ENCODE measurements at places on chromosomes 12 and 14.
A peak's percentile ranks its signal among the peaks of the same experiment; 100 is the strongest.

DNA sequence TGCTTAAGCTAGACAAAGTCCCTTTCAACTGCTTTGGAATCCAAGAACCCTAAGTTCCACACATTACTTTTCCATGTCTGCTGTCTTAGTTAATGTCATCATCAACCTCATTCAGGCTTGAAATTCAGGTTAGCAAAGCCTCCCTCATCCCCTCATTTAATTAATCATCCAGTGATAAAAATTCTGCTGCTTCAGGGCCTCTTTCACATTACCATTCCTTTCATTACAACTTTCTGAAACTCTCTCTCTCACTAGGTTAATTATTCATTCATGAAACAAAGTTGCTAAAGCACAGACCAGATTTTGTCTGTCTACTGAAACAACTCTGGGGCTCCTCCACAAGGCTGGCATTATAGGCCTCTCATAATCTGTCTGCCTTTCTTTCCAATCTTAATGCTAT is 9.4 kb upstream of the VTI1B start:
- DNase-seq = no peak

DNA sequence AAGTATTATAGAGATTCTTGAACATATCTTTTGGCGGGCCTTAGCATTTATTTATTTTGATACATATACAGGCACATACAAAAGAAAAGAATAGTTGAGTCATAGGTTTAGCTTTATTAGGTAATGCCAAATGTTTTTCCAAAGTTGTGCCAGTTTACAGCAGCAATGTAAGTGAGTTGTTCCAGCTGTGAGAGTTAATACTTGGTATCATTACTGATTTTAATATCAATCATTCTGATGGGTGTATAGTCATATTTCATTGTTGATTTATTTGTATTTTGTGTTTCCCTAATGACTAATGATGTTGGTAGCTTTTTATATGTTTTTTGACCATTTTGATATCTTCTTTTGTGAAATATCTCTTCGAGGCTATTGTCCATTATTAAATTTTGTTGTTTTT is 122.4 kb downstream of the MIPOL1 start:
- DNase-seq = no peak

- no peak for DNase-seq
These were observed 40.0 kb downstream of the FRS2 start for GRCh38 chr12:69509904-69510827.

- DNase-seq = no peak
These were observed 39.1 kb downstream of the APAF1 start for GRCh38 chr12:98684199-98684598.

- DNase-seq = no peak
These were observed 62.8 kb upstream of the DIO3 start for GRCh38 chr14:101498526-101498860.

DNA sequence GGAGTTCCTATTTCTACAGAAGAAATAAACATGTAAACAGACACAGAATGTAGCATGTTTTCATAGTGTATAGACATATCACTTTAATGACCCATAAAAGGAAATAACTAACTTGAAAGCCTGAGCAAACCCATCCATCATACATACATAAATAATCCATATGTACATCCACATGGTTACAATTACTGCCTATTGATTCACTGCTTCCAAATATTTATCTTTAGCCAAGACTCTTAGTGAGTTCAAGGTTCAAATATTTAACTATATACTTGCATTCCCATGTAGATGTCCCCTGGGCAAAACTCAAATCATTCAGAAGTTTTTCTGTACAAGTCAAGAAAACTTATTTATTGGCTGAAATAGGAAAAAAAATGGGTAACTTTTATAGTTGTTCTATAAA is 95.4 kb downstream of the CCER1 start:
- no peak for DNase-seq

DNA sequence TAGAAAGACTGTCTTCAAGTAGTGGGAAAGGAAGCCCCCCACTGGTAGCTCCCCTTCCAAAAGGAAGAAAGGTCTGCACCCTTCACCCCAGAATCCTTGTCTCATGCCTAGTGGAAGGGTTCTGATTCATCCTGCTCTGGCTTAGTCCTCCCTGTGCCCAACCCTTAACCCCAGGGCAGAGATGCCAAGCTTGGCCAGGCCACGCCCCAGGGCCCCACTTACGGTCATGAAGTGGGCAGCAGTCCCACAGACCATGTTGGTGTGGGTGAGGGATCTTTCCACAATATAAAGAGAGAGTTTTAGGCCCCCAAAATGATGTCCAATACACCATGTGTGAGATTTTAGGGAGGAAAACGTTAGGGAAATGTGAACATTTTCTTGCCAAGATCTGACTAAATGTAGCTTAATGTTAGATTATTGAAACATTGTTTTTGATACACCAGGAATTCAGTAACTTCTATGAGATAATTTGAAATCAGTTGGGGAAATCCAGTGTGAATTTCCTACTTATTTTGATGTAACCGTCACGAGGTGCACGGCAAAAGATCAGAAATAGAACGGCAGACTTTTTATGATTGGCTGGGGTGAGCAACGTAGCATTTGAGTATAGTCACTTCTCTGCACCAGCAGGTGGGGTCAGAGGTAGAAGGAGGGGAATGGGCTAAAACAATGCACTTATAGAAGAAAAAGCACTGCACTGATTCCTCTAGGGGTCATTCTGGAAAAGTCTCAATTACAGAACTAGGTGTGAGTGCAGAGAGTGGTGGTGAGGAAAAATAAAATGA is 8.2 kb upstream of the SSPN start:
- DNase-seq = no peak

GRCh38 chr14:86066651-86067050 is 536.7 kb downstream of the FLRT2 start:
- no peak for DNase-seq

GRCh38 chr12:25271486-25272098 is 20.9 kb upstream of the KRAS start:
- no peak for DNase-seq

- peak; percentile 71 for DNase-seq
These were observed at the start of gene GLI1 for GRCh38 chr12:57459750-57460467. Gene GLI1, plus strand, starts transcription at chr12:57459785. Its CDS starts 3,907 bp downstream, at chr12:57463692.

DNA sequence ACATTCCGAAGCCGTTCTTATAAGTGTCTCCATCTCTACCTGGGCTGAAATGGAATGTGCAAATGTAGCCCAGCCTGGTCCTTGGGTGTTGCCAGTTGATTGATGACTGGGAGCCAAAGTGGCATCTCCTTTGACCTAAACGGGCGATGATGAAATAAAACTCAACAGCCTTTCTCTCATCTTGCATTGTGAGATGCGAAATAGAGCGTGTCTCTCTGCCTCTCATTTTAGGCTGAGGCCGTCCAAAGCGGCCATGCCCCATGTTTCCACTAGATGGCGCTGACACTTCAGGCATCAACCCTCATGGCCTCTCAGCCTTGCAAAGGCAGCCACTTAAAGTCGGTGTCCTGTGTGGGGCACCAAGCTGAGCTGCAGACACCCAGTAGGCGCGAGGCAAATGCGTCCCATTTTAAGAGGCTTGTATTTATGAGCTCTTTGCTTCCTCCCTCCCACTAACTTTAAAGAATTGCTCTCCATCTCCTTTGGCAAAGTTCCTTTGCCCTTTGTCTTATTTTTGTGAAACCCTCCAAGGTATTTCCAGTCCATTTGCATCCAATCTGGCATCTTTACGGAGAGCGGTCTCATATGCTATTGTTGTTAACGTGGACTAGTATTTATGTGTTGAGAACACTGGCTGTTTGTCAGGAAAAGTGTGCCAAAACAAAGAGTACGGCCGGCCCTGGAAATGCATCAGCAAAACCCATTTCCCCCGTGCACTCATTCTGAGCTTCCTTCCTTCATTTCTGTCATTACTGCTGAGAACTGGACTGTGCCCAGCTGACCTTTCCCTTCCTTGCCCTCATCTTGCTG is 25.0 kb downstream of the GPRC5A start:
- DNase-seq = peak; percentile 81

DNA sequence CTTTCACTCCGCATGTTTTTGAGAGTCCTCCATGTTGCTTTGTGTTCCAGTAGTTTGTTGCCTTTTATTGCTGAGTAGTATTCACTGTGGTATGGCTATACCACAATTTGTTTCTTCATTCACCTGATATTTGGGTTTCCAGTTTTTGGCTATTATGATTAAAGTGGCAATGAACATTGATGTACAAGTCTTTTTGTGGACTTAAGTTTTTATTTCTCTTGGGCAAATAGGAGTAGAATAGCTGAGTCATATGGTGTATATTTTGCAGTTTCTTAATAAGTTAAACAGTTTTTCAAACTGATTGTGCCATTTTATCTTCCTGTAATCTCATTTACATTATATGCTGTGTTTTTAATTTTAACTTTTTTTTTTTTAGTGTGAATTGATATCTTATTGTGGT is 16.2 kb downstream of the ADIPOR2 start:
- DNase-seq = no peak

GRCh38 chr14:21894003-21894897 is 220.6 kb upstream of the OR4E1 start:
- DNase-seq = no peak

DNA sequence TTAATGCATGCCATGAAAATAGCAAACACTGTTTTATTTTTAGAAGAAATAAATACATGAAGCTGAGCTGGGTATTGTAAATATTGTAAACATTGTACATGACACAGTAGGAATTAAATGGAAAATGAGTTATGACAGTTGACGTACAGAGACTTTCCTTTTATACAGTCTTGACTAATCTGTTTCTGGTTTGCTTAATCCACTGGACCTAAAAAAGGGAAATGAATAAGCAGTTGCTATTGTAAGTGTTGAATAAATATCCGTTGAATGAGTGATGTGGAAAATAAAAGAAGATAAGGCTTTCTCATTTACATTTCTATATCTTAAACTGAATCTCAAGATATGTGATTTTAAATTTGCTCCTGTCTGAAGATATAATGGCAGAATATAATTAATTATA is 15.0 kb downstream of the PMCH start:
- no peak for DNase-seq

- DNase-seq = no peak
These were observed 5.2 kb upstream of the AP1G2 start for GRCh38 chr14:23572836-23573235.

DNA sequence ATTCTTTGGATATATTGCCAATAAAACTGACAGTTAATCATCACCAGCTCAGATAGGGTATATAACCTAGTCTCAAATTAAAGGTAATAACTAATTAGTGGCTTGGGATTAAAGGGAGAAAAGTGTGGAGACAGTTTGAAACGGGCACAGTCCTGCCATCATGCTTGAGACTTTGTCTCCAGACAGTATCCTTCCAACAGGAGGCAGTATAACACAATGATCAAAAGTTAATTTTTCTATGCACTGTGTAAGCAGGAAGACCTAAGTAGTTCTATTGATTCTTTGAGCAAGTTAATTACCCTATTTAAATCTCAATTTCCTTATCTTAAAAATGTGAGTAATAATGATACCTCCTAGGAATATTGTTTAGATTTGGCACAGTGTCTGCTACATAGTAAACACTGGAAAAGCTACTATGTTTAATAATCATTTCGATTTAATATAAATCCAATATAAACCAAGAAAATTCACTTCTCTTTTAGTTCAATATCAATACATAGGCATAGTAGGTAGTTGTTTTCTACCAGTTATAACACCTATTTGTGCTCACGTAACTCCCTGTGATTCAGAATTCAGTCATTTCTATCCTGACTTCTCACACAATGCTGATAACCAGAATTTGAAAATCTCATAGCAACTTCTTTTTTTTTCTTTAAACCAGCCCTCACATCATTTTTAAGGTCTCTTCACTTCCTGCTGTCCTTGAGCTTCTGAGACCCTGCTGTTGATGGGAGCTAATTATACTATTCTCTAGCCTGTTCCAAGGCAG is 53.7 kb downstream of the GALNT4 start:
- peak; percentile 41 for DNase-seq

GRCh38 chr14:65044596-65044959 is 57.7 kb downstream of the MAX start:
- no peak for DNase-seq

GRCh38 chr12:92365836-92366235 is 220.2 kb upstream of the BTG1 start:
- no peak for DNase-seq

DNA sequence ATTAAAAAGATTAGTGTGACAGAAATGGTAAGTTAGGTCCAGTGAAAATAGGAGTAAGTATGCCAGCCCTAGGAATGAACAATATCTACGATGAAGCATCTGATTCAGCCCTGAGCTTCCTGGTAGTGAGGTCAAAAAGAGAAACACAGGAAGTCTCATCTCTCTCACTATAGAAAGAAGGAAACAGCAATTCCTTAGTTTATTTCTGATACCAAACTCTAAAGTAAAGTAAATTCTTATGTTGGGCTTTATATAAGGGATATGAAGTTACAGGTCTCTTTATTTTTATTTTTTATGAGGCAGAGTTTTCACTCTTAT is 76.7 kb upstream of the RFLNA start:
- no peak for DNase-seq

DNA sequence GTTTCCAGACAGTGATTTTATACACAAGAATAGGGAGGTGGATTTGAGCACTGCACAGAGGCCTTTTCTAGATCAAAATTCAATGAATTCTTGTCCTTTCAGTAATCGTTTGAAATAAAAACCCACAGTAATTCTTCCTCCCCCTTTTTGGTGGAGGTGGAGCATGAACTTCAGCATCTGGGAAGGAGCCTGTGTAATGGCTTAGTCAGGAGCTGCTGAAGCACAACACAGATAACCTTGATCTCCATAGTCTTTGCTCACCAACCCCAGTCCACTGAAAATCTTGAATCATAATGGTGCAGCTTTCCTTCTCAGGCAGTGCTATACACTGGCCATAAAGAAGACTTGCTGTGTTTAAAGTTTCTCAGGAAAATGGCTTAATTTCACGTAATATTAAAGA is 6.4 kb upstream of the TBPL2 start:
- DNase-seq = no peak

GRCh38 chr12:70408004-70408790 is 42.1 kb downstream of the KCNMB4 start:
- DNase-seq = no peak

- no peak for DNase-seq
These were observed 138.2 kb downstream of the SRGAP1 start for GRCh38 chr12:63982604-63983295.

DNA sequence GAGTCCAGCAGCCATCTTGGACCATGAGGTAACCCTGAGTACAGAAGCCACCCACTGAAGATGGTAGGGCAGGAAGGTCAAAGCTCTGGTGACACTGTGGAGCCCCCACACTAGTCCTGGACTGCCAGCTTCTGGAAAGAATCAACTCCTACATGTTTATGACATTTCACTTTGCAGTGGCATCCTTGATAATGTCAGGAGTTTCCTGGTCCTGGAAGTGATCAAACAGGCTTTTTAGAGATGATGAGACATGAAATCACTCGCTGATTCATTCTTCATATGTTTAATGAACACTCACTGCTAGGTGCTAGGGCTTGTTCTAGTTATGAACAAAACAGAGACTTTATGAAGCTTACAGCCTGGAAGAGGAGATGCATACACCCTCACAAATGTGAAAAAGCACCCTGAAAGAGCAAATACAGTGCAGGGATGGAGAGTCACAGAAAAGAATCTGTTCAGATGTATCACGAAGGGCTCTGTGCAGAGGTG is 15.8 kb upstream of the HNF1A start:
- no peak for DNase-seq

- no peak for DNase-seq
These were observed 111.4 kb upstream of the TMEM132C start for GRCh38 chr12:128155571-128155970.

All from GM20000 (cell line).